Naive thymus-derived CD8-positive, alpha-beta T cell (primary cell): ENCODE measurements at places on chromosomes 7 and 10. TPM values are rescaled to one million over a fixed set of nuclear protein-coding genes. Genes with fewer than 3 reads are reported as not detected.

GRCh38 chr7:117645481-117646165 lies 165.8 kb downstream of the CFTR start:
- DNase-seq: no peak

DNA sequence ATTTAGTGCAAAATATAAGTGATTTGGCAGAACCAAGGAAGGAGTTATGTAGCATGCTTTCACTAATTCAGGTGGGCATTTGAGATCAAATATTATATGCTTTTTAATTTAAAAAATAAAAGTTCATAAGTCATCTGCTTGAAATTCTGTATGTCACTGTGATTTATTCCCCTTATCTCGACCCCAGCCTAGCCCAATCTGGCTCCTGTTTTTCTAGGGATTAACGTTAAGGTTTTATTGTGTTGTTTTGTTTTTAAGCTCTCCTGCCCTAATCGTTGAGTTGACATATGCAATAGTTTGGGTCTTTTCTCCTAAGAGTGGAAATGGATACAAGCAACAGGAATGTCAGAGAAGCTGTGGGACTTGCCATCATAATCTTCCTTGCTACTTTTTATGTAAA lies 42.6 kb downstream of the WIPF3 start:
- DNase-seq: no peak

Gene HMX3
- not detected for polyA plus RNA-seq

- DNase-seq: no peak
Observed at GRCh38 chr10:13943735-13944398, 357.1 kb downstream of the PRPF18 start.

Gene GIGYF1
- 3.0 TPM for polyA plus RNA-seq

Gene DPYSL4
- polyA plus RNA-seq: 0.31 TPM
